Gastroesophageal sphincter (tissue), 4 donors: ENCODE measurements at places on chromosomes 1 and 21.

DNA sequence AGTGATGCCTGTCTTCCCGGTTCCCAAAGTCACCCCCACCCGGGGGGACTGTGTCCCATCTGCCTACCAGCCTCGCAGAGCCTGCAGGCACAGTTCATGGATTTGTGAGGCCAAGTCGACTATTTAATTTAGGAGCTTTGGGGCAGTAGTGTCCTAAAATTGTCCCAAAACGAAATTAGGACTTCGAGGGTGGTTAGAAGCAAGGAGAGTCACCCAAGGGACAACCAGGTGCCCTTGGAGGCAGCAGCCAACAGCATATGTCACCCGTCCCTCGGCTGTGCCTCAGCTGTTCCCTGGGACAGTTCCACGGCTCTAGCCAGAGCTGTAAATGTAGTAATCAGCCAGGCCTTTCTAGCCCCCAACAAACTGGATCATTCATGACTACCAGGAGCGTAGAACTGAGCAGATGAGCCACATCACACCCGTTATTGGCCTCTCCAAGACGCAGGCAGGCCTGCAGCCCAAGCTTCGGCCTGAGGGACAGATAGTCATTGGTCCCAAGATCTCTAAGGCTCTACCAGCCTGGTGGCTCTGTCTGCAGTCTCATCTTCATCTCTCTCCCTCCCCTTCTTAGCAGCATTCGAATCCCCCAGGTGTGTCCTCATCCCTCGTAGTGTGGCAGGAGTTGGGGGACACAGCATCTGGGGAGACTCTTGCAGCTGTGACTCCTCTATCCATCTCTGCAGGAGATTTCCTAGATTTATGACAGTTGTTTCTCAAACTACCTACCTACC lies 2.9 kb downstream of the PAX7 start:
- no peak for ATAC-seq

DNA sequence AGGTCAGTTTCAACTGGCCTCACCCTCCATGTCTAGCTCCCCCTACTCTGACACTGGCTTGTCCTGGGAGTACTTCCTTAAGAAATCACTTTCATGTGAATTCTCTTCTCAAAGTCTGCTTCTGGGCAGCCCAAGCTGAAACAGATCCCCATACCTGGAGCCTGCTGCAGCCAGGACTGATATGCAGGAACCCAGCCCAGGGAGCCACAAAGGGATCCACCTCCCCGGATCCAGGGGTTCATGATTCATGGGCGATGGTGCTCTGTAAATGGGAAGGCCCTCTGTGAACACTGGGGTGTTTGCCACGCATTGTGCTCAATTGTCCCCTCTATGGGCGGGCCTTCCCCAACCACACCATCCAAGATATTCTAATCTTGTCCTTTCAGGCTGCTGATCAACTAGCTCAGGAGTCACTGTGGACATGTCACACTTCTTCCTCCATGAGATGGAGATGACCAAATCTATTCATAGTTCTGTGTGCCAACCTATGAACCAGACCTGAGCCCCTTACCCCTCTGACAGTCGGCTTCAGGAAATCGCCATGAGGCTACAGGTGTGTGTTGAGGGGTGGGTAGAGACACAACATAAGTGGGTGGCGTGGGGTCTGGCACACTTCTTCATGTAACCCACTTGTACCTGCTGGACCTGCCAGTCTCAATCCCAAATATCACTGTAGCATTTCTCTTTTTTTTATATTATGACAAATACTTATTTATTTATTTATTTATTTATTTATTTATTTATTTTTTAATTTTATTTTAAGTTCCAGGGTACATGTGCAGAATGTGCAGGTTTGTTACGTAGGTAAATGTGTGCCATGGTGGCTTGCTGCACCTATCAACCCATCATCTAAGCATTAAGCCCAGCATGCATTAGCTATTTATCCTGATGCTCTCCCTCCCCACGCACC lies 41.8 kb downstream of the RUNX3 start:
- ATAC-seq, result no peak

- ATAC-seq, result no peak
Observed at GRCh38 chr1:247747616-247748015, 325 bp downstream of the OR14A2 start.

DNA sequence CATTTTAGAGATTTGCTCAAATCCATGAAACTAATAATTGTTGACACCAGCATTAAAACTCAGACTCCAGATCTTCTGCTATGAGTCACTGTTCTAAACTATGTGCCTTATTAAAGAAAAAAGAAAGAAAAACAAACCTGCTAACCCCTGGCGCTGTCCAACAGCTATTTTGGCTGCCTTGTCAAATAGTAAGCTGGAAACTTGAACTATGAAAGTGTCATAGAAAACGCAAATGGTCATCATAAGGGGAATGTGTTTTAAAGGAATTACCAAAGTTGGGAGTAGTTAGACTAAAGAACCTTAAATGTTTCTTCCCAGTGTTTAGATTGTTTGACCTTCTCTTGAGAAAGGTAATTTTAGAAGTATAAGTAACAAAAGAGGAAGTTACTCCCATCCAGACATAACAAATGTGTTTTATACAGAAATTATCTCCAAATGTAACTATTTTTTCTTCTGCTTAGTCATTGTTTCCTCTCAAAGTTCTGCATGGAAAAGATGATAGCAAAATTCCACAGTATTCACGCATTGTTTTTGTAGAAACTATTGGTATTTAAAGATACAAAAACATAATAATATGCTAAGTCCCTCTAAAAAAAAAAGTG lies 272.4 kb downstream of the TPR start:
- peak; percentile 80 for ATAC-seq

DNA sequence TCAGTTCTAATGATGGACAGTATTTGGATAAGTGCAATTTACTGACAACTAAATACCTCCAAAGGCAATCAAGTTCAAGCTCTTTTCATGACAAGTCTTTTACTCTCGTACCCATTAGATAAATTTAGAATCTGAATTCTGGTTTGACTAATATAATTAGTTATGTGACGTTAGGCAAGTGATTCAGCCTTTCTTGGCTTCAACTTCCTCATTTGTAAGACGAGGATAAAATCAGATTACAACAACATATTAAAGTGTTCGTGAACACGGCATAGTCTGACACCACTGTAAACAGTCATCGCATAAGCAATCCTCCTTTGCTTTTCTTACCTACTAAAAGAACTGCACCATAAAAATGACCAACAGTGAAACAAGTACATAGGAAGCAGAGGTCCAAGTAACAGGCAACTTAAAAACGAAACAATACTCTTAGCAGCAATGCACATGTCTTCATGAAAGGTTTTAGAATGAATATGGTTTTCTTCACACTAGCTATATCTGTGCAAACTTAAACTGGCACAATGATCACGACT lies 25.7 kb downstream of the COA6 start:
- no peak for ATAC-seq

DNA sequence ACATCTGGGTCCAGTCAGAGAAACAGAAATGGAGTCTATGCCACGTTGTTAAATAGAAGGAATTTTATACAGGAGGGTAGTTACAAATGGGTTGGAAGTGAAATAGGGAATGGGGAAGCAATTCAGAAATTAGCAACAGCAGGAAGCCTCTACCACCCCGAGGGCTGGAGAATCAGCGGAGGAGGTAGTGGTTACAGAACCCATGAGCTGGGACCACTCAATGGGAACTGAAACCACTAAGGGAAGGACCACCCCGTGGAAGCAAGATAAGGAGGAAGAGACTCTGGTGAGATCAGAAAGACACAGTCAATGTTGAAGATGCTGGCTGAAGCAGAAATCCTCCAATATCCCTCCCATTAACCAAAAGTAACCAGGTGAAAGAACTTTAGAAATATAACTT lies 15.5 kb upstream of the MAST2 start:
- ATAC-seq, result no peak

GRCh38 chr1:171674431-171675405 lies 22.2 kb upstream of the MYOC start:
- ATAC-seq, result peak; percentile 75

- ATAC-seq, result no peak
Observed at GRCh38 chr21:36722370-36723368, 23.8 kb downstream of the SIM2 start.

GRCh38 chr1:16006010-16006409 lies 2.0 kb downstream of the SRARP start:
- no peak for ATAC-seq
